Breast epithelium (tissue), 4 donors: ENCODE measurements at places on chromosomes 6 and 20. TPM values are rescaled to one million over a fixed set of nuclear protein-coding genes. Genes with fewer than 3 reads are reported as not detected.

NMBR gene
- 0.29 TPM for total RNA-seq

DNA sequence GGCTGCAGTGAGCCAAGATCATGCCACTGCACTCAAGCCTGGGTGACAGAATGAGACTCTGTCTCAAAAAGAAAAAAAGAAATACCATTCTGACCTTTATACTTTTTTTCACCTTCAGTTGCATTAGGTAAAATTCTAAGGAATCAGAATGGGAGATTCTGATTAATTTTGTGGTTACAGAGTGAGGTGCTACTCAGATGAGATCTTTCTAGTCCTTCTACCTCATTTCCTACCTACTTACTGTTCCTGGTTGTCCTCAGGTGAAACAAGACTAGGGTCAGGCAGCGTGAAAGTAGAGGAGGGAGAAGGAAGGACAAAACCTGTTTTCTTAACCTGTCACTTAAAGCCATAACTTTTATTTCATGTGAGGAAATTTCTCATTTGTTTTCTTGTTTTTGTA is 63.7 kb downstream of the MTFR2 start:
- H3K4me1 ChIP-seq = no peaks in the 10 kb centered on the region
- no peak overlapping the region for H3K4me3 ChIP-seq
- no peak for DNase-seq
- H3K27ac ChIP-seq = no peak overlapping the region

- H3K4me1 ChIP-seq = no peaks in the 10 kb centered on the region
- no peaks in the 10 kb centered on the region for H3K36me3 ChIP-seq
- no peak for DNase-seq
- no peaks in the 10 kb centered on the region for H3K27me3 ChIP-seq
Measured at GRCh38 chr6:120899932-120900331, 434.3 kb downstream of the TBC1D32 start.

GRCh38 chr6:54248319-54248718 is 59.9 kb upstream of the TINAG start:
- no peak for DNase-seq
- no peaks in the 10 kb centered on the region for H3K27me3 ChIP-seq
- no peak overlapping the region for H3K27ac ChIP-seq
- no peaks in the 10 kb centered on the region for H3K4me1 ChIP-seq
- no peaks in the 10 kb centered on the region for H3K36me3 ChIP-seq

PNPLA1 gene
- total RNA-seq = not detected

TP53TG5 gene
- not detected for total RNA-seq

DNA sequence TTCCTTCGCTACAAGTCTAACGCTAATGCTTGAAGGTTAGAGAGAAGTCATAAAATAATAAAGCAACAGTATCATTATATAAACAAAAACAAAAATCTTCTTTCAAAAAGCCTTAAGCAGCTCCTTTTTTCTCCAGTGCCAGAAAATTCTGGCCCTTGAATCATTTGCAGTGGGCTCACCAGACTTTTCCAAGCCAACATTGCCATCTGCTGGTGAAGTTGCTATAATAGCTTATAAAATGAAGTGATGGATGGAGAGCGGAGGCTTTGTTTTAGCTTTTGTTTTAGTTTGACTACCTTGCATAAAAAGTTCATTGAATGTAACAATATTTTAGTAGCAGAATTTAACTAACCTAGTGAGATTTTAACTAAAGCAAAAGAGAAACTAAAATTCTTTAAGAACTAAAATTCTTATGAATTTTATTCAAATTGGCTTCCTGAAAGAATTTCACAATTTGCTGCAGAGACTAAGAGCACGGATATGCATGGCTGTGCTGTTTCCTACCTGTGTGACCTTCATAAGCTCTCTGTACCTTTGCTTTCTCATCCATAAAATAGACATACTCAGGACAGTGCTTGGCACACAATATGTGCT is 44.8 kb upstream of the SLC2A12 start:
- no peaks in the 10 kb centered on the region for H3K4me1 ChIP-seq
- no peaks in the 10 kb centered on the region for H3K36me3 ChIP-seq
- no peaks in the 10 kb centered on the region for H3K27me3 ChIP-seq
- H3K4me3 ChIP-seq = no peak overlapping the region
- H3K27ac ChIP-seq = no peak overlapping the region

DNA sequence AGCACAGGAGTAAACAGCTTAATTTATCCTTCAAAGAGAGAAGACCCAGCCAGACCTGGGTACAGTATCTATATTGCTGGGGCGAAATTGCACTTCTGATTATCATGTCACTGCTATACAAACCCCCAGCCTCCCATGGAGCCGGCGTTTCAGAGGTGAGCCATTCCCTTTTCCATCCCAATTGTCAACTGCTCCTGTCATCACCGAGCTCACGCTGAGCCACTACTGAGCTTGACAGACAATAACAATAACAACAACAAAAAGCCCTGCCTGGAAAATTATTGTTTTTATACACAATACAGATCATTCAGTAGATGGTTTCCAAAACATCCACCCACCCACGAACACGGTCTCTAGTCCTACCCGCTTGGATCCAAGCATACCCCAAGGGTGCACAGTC is 129.0 kb upstream of the JARID2 start:
- H3K4me1 ChIP-seq = no peaks in the 10 kb centered on the region
- no peak for DNase-seq
- no peaks in the 10 kb centered on the region for H3K36me3 ChIP-seq
- no peak overlapping the region for H3K27ac ChIP-seq

DNA sequence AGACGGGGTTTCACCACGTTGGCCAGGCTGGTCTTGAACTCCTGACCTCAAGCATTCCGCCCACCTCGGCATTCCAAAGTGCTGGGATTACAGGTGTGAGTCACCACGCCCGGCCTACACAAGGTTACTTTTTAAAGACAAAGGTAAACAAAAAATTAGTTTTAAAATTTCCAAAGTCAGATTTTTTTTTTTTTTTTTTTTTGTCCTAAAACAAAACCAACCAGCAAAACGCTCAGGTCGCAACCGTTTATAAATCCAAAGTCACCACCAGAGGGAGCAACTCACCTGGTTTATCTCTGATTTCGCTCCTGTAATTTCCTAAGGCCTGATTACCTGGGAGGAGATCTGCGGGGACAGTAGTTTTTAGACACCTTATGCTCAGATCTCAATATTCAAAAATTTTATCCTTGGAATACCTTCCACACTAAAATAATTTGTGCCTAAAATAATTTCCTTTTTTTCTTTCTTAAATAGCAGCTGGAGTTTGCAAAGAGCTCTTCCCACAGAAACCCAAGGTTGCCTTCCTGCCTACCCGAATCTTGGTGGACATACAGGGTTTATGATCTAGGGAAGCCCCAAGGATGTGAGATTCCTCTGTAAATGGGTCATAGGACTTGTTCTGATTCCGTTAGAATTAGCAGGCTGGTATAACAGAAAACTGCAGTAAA is 19.8 kb upstream of the TREM1 start:
- no peaks in the 10 kb centered on the region for H3K27me3 ChIP-seq
- no peak for DNase-seq
- no peaks in the 10 kb centered on the region for H3K36me3 ChIP-seq
- no peaks in the 10 kb centered on the region for H3K4me1 ChIP-seq

DNA sequence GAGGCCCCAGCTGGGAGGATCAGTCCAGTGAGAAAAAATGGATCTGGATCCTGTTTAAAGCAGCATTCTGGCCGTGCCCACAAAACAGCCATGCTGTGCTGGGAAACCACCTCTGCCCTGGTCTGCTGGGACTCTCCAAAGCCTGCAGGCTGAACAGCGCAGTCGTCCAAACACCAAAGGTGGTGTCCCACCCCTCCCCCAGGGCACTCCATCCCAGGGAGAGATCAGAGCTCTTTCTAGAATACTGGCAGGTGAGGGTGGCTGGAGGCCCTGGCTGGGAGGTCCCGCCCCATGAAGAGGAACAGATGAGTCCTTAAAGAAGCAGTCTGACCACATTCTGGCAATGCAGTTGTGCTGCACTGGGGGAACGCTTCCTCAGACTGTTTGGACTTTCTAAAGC is 84.6 kb downstream of the MRAP2 start:
- H3K27me3 ChIP-seq = no peaks in the 10 kb centered on the region
- no peak overlapping the region for H3K27ac ChIP-seq
- no peaks in the 10 kb centered on the region for H3K36me3 ChIP-seq
- no peak overlapping the region for H3K4me3 ChIP-seq
- DNase-seq = no peak
